Nucleus accumbens (tissue), 56 donors: ENCODE measurements at places on chromosomes 13 and 19.

DNA sequence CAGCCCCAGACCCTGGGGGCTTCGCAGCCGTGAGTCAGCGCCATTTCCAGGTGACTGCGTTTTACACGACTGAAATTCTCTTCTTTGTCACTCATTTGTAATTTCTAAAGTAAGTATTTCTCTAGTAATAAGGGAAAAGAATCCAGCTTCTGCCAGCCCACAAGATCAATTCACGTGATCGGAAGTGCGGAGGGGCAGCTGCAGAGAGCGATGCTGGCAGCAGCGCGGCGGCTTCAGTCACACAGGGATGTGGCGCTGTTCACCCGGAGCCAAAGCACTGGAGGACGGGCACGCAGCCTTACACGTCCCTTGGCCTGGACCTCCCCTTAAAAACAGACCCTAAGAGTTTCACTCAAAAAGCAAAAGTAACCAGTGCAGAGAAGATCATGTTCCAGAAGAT, 18.4 kb downstream of the GRTP1 start:
- DNase-seq: no peak

DNA sequence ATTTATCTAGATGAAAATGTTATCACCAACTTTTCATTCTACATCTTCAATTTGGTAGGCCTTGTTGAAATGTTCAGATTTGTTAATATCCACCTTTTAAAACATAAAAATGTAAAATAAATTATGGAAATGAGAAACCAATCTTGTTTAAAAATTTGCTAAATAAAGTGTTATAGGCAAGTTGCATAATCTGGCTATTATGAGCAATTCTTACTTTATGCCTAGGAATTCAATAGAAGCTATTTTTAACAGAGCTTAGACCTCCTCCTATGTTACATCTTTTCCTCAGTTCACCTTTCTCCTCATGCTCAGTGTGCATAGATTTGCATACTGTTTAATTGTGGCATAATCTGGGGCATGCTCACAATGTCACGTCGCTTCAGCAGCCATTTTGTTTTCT, 87.9 kb upstream of the POSTN start:
- no peak for DNase-seq

DNA sequence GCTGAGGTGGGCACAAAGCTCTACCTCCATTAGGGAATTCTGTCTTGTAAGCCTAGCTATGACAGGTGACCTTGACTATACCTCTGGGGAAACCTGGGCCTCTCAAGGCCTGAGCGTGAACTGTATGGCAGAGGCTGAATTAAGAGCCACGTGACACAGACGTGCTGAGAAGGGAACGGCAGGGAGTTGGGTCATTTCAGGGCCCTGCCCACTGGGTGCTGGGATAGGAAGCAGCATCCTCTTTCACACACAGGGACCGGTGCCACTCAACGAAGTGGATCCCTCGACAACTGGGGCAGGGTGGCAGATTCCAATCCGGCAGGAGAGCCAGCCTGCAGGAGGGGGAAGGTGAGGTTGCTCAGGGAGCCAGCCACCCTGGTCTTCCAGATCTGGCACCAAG, 9.2 kb downstream of the ASF1B start:
- DNase-seq: no peak

GRCh38 chr13:20495087-20496023, 30.3 kb downstream of the CRYL1 start:
- DNase-seq: peak; percentile 27

- peak; percentile 90 for DNase-seq
Measured at GRCh38 chr19:9792206-9793070, 23.9 kb upstream of the ZNF846 start.

- DNase-seq: no peak
Measured at GRCh38 chr19:3509566-3509989, 3.5 kb downstream of the FZR1 start.

GRCh38 chr19:35206379-35206778, 22.2 kb downstream of the FAM187B start:
- DNase-seq: no peak

GRCh38 chr13:30863796-30864195, 42.3 kb upstream of the MEDAG start:
- DNase-seq: no peak

DNA sequence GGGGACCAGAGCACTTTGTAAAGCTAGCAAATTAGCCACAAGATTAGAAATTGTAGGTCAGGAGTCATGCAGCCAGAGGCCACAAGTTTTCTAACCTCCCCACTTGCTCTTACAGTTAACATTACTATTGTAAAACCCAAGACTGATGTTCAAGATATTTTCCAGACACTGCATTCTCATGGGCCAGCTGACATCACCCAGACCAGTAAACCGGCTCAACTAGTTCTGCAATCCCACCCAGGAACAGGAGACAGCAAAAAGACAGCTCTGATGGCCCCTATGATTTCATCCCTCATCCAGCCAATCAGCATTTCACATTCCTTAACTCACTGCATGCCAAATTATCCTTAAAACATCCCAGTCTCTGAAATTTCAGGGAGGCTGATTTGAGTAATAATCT, 178.5 kb downstream of the PRR20E start:
- DNase-seq: no peak

DNA sequence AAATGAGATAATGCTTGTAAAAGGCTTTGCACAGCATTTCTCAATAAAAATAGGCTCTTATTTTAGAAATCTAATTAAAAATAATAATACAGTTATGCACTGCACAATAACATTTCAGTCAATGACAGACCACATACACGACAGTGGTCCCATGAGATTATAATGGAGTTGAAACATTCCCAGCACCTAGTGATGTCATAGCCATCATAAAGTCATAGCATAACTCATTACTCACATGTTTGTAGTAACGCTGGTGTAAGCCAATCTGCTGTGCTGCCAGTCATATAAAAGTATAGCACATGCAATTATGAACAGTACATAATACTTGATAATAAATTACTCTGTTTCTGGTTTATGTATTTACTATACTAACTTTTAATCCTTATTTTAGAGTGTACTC, 12.7 kb upstream of the SERPINE3 start:
- DNase-seq: no peak

DNA sequence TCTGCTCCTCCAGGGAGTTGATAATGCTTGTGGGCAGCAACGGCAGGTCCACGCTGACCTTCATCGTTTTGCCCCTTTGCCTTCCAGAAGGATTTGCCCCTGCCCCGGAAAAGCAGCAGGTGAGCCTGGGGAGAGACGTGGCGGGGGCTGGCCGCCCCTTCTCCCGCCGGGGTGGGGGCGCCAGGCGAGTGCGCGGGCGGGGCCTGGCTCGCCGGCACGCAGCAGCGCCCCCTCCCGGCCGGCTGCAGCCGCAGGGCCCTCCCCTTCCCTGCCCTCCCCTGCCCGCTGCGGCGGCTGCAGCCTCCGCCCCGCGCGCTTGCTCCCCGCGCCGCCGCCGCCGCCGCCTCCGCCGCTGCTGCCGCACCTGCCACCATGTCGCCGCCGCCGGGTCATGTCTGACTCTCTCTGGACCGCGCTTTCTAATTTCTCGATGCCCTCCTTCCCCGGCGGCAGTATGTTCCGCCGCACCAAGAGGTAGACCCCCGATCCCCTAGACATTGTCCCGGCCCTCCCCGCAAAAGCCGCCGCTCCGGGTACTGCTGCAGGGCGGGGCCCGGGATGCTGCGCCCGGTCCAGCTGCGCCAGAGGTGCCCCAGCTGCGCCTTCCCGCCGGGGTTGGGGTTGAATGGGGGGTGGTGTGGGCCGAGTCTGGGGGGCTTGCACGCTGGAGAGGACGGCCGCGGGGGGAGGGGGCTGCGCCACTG, at the start of gene MAST1:
Gene MAST1 (plus strand): TSS at position 334 of the 704 bp plus-strand sequence. CDS start 58 bp downstream, at position 392.
- no peak for DNase-seq

GRCh38 chr19:46678110-46678732, 17.2 kb upstream of the DACT3 start:
- DNase-seq: no peak

GRCh38 chr13:93243375-93244063, 16.9 kb downstream of the GPC6 start:
- DNase-seq: no peak

- no peak for DNase-seq
Measured at GRCh38 chr19:14473978-14474578, 1.1 kb downstream of the PTGER1 start.
